ENCODE measurements at places on chromosomes 7 and 10.

DNA sequence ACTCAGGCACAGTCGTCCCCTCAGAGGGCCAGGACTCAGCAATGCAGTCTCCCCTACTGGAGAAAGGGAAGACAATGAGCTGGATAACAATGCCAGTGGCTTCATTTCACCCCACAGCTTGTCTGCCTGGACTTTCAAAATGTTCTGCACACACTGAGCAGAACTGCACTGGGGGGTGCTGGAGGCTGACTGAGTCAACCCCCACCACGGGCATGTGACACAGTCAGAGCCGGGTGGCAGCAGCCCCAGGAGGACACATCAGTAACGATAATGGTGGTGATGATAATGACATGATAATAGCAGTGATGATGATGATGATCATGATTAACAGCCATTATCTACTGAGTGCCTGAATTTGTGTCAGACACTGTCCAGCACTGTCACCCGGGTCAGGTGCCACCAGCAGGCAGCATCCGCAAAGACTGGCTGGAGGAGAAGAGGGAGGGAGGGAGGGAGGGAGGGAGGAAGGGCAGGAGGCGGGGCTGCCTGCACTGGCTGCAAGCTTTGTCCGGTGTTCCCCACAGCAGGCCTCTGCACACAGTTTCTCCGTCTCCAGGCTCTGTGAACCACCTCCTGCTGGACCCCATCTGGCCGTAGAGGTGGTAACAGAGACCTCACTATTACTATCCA lies 67.4 kb downstream of the PLXNA4 start:
- no peak for DNase-seq

GRCh38 chr7:3696113-3696512 lies 395.1 kb downstream of the SDK1 start:
- DNase-seq = no peak

GRCh38 chr10:24349379-24350001 lies 140.6 kb downstream of the KIAA1217 start:
- DNase-seq = no peak

DNA sequence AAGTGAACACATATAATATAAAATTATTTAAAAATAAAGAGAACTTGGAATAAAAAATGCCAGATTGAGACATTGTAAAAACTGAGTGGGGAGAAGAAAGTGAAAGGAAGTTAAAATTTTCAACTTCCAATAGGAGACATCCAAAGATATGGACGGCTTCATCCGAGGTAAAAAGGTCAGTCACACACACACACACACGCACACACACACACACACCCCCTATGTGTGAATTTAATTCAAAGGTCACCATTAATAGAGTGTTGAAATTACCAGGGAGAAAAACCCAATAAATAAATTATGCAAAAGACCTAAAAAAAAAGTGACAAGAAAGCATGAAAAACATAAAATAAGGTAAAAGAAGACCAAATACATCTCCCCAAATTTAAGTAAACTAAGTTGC lies 131.0 kb upstream of the DNAJB12 start:
- no peak for DNase-seq

- no peak for DNase-seq
These were observed 85.1 kb downstream of the CARD11 start for GRCh38 chr7:2958416-2959102.

GRCh38 chr10:102491136-102491535 lies 11.4 kb downstream of the ACTR1A start:
- DNase-seq = no peak

DNA sequence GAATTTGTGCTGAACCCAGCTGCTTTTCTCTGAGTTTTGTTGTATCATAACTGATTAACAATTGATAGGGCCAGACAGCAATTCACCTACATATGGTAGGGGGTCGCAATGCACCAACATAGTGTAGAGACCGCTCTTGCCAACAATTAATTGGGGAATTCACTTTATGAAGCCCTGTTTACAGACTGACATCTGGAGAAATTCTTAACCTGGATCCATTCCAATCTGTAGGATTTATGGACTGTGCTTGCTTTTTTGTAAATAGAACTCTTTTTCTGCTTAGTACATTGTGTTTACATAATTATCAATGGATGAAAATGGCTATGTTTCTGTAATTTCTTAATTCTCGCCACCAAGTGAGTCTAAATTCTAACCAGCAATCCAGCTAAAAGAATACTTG lies 311.7 kb upstream of the BMPER start:
- no peak for DNase-seq

DNA sequence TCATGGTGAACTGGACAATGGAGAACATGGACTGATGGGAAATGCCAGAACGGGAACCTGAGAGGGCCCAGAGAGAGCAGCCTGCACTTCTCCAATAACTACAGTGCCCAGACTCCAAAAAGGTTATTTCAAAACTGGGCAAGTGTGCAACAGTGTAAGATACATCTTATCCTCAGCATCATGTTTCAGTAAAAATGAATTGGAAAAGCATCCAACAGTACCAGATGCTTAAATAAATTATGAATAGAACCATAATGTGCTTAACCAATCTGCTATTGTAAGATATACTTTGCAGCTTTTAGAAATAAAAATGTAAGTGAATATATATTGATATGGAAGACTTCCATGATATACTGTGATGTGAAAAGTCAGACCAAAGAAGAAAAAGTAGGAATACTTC lies 303.3 kb downstream of the GRID1 start:
- no peak for DNase-seq

GRCh38 chr10:19043431-19043830 lies 5.2 kb upstream of the MALRD1 start:
- DNase-seq = no peak

DNA sequence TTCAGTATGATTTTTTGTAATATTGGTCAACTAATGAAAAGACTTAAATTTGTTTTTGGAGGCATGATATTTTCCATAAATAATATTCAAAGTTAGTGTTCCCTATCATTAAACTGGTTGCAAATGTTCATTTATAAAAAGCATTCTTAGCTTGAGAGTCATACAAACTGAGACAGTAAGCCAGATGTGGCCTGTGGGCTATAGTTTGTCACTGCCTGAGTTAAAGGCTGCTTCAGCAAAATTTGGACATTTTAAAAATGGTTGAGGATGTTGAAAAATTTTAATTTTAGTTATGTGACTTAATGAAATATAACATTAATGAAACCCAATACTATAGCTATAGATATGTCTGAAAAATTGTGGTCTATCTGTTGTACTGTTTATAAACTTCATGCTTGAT lies 180.2 kb upstream of the CACNA2D1 start:
- no peak for DNase-seq

GRCh38 chr10:102066399-102067088 lies 1.4 kb downstream of the HPS6 start:
- DNase-seq = no peak

- DNase-seq = no peak
These were observed 186.0 kb upstream of the CACNA2D1 start for GRCh38 chr7:82629583-82629982.

DNA sequence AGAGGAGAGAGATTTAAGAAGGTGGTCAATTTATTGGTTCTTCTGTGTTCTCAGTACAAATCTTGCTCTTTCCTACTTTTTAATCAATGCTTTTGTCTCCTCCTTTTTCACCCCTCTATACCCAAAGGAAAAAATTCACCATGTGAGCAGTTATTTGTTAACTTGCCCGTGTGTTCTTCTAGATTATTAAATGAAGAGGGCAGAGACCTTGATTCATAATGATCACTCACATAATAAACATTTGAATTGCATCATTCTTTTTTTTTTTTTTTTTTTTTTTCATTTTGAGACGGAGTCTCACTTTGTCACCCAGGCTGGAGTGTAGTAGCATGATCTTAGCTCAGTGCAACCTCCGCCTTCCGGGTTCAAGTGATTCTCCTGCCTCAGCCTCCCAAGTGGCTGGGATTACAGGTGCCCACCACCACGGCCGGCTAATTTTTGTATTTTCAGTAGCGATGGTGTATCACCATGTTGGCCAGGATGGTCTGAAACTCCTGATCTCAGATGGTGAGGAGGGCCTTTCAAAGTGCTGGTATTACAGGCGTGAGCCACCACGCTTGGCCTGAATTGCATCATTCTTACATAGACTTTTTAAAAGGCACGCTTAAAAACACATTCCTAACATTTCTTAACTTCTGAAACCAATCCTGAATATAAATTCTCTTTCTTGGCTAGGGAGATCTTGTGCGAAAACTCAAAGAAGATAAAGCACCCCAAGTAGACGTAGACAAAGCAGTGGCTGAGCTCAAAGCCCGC lies 3.6 kb downstream of the GARS1 start:
- DNase-seq = no peak

GRCh38 chr10:110737886-110738634 lies 93.9 kb downstream of the RBM20 start:
- DNase-seq = no peak

DNA sequence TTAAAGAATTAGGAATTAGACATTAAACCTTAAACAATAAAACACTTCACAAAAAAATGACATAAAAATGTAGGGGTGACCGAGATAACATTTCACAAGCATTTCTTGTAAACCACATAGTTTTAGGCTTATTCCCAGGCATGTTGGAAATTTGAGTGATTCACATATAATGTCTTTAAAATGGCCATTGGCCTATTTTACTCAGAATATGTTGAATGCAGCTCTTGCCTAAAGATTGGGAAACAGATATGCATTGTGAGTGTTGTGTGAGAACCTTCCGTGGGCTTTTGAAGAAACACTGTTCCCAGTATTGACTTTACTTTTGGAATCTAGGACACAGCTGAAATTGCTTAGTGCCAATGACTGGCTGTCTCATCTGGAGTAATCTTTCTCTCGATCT lies 79.6 kb downstream of the ARL5B start:
- no peak for DNase-seq

Measured in NCI-H146 (cell line).